Amygdala (tissue), 56 donors: ENCODE measurements at places on chromosomes 16 and 17.

DNA sequence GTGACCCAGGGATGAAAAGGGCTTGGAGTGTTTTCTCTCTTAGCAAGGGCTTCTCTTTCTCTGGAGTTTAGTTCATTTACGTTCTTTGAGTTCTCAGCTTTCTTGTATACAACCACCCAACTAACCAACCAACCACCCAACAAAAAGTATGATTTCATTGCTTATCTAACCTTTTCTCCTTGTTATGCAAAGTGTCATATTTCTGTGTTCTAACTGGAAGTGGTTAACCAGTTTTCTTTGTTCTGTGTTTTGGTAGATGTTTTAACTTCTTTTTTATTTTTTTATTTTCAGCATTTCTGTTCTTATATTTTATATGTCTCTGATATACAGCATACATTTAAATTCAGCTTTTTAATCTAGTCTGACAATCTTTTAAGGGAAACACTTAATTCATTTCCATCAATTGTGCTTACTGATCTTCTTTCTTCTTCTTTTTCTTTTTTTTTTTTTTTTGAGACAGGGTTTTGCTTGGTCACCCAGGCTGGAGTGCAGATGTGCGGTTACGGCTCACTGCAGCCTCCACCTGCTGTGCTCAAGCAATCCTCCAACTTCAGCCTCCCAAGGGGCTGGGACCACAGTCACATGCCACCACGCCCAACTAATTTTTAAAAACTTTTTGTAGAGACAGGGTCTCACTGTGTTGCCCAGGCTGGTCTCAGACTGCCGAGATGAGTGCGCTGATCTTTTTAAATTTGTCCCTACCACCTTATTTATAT, 29.6 kb downstream of the NLK start:
- DNase-seq: no peak

GRCh38 chr17:76497979-76498875, 3.0 kb downstream of the RHBDF2 start:
- peak; percentile 57 for DNase-seq

DNA sequence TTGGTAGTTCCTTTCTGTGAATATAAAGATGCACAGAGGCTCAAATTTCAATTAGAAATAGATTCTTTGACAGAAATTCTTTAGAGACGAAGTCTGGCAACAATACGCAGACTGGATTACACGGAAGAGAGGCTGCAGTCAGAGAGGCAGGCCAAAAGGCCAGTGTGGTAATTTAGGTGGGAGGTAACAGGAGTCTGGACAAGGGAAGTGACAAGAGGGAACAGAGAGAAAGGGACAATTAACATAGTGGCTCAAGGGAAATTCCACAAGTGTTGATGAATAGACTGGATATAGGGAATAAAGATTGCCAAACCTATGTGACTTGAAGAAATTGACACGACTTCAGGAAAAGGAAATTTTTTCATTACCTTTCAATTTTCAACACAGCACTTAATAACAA, 54.6 kb downstream of the STX8 start:
- no peak for DNase-seq

DNA sequence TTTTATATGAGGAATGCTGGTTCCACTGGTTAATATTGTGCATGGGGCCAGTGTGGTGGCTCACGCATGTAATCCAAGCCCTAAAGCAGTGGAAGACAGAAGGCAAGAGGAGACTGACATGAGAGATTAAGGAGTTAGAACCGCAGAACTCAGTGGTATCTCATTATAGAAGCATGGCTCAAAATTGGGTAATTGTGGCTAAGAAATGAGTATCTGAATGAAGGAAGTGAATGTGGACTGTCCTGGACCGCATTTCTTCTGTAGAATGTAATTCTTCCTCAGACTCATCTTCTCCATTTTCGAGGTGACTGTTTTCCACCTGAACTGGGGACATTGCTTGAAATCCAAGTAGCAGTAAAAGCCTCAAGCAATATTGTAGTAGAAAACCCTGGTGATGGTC, 42.6 kb upstream of the CDR2 start:
- DNase-seq: no peak

DNA sequence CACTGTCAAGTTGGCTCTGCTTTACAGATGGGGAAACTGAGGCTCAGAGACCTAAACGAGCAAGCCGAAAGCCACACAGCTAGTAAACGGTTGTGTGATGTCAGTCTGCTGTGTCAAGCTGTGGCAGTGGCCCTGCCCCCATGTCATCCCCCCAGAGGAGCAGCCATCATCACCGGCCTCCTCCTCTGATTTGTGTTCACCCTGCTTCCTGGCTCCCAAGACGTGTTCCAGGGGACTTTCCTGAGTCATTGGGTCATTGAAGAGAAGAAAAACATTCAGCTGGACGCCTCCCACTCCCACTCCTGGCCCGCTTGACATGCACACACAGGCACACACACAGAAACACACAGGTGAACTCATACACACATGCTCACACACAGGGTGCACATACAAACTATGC, 54.0 kb upstream of the CIBAR2 start:
- no peak for DNase-seq

GRCh38 chr17:14559264-14560119, 258.6 kb downstream of the HS3ST3B1 start:
- no peak for DNase-seq

DNA sequence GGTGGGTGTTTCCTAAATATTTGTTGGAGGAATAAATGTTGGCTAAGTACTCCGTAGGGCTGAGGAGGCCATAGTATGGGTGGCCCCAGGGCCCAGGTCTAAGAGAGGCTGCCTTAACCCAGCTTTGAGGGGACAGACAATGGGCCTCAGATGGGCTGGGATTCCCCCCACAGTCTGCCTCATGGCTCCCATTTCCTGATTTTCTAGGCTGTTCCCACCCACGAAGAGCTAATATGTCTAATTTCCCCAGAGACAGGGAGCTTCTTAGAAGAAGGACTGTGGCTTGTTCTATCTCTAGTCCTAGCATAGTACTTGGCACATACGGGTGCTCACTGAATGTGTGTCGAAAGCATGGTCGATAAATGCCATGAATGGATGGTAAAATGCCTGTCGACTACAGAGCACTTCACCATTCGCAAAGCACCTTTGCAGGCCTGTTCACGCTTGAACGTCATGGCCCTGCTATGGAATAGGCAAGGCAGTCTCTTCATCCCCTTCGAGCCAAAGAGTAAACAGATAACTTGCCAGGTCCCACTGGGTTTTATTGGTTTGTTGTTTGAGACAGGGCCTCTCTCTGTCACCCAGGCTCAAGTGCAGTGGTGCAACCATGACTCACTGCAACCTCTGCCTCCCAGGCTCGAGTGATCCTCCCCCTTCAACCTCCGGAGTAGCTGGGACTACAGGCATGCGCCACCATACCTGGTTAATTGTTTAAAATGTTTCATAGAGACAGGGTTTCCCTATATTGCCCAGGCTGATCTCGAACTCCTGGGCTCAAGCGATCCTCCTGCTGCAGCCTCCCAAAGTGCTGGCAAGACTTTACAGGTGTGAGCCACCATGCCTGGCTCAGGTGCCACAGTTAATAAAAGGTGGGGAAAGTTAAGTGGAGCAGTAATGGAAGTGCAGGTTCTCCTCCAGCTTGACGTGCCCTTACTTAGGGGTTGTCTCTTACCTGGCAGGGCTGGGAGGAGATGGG, 9.7 kb downstream of the CHAD start:
- no peak for DNase-seq

GRCh38 chr17:68381076-68381900, 76.0 kb downstream of the WIPI1 start:
- no peak for DNase-seq
